Activated T-helper 1 cell treated with anti-CD3 and anti-CD28 coated beads, Interleukin-2, amount 50 U/mL, for 16 hours (primary cell): ENCODE measurements at places on chromosomes 6 and 20.

DNA sequence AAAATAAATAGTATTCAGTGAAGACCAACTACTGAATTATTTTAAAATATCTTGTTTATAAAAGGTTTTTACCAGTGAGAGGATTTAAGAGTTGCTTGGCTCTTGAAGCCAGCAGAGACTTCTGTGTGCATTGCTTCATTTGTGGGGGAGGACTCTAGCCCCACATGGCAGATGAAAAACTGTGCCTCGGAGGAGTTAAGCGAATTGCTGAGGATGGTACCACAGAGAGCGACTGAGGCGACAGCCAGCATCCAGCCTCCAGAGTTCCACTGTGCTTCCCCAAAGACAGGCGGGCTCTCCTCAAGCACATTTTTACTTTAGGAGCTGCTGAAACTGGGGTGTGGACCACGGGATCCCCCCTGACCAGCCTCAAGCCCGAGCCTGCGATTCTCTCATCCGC lies 80.7 kb downstream of the THBS2 start:
- no peak for DNase-seq

DNA sequence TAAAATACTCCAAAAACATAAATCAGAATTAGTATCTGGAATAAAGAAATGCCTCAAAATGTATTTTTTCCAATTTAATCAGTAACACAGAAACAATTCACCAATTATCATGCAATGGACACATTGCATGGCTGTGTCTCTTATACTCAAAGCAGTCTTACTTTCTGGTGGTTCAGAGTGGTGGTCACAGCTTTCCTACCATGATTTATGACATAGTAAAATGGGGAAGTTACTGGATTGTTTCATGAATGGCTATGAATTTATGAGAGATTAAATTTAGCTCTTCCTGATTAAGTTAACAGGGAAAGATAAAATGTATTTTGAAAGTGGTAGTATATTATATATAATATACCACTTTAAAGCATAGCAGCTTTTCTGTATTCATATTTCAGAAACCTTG lies 331.5 kb upstream of the MAP3K7 start:
- DNase-seq, result no peak

DNA sequence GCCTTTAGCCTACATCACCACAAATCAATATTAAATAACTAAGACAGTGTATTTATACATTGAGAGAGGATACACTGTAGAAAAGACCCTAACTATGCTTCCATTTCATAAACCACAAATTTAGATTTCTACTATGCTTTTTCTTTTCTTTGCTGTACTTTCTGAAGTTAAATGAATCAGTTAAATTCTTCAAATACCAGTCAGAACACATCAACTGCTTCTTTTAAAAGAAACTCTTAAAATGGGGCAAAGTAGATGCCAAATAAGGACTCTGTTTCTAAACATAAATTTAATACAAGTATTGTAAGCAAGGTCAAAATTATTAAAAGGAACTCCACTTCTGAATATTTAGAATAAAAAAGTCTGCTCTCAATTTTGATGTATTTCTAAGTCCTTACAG lies 76.9 kb downstream of the GMDS start:
- DNase-seq, result no peak

DNA sequence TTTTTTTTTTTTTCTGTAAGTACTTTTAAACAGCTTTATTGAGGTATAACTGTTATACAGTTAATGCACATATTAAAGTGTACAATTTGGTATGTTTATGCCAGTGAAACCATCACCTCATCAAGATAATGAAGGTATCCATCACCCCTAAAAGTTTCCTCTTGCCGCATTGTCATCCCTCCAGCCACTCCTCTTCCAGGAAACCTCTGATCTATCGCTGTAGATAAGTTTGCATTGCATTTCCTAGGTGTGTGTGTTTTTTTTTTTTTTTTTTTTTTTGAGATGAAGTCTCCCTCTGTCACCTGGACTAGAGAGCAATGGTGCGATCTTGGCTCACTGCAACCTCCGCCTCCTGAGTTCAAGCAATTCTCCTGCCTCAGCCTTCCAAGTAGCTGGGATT lies 3.1 kb downstream of the SLX4IP start:
- DNase-seq, result no peak

GRCh38 chr6:133262804-133263203 lies 21.6 kb downstream of the EYA4 start:
- no peak for DNase-seq

DNA sequence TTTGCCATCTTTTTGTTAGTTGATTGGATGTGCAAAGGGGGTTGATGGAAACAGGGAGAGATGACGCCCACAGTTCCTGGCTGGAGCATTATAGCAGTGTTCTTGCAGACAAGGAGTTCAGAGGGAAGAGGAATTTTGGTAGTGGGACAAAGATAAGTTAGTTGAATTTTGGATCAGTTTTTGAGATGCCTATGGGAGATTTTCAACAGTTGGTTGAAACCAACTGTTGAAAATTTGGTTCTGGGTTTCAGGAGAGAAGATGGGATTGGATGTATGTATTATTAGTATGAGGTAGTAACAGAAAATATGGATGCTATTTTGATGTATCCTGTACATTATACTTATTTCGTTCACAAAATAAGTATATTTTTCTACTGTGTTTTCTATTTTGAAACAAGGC lies 274.2 kb downstream of the CDKAL1 start:
- no peak for DNase-seq

GRCh38 chr20:16417001-16417400 lies 156.2 kb downstream of the KIF16B start:
- DNase-seq, result no peak

GRCh38 chr6:100228437-100228833 lies 234.4 kb upstream of the MCHR2 start:
- no peak for DNase-seq

DNA sequence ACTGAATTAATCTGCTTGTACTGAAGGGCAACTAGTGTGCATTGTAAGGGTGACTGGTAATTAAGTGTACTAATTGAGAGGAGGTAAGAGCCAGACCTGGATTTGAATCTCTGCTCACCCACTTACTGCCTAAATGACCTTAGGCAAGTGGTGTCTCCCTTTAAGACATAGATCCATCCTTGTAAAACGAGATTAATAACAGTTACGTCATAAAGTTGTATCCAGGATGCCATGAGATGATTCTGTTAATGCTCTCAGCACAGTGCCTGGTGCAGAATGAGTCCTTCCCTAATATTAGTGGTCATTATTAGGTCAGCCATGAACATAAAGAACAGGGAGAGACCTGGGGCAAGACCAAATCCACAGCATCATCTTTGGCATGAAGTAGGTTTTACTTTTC lies 470.1 kb downstream of the MAFB start:
- no peak for DNase-seq

DNA sequence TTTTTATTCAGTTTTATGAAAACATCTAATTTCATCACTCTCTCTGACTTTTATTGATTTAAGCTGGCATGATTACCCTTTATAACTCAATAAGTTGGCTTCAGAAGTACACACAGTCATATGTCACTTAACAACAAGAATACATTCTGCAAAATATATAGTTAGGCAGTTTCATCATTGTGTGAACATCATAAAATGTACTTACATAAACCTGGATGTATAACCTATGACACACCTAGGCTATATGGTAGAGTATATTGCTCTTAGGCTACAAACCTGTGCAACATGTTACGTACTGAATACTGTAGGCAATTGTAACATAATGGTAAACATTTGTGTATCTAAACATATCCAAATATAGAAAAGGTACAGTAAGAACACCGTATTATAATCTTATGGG lies 362.2 kb upstream of the BTBD3 start:
- no peak for DNase-seq

- no peak for DNase-seq
Observed at GRCh38 chr6:98833057-98833306, 1.4 kb upstream of the POU3F2 start.

GRCh38 chr6:145147559-145147958 lies 587.8 kb downstream of the EPM2A start:
- DNase-seq, result no peak

DNA sequence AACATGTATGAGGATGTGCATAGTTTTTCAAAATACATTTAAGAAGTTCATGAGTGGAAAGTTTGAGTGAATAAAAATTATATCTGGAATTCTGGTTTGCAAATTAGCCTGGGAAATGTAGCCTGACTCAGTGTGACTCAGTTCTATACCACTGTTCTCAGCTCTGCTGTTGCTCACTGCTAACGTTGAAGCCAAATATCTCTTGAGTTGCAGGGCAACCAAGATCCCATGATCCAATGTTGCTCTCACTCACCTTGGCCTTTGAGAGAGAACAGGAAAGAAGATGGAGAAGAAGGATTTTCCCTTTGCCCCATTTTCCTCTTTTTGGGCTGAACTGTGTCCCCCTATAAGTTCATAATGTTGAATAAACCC lies 28.9 kb downstream of the PSMB9 start:
- DNase-seq, result no peak

GRCh38 chr6:53924821-53925422 lies 130.1 kb downstream of the LRRC1 start:
- DNase-seq, result no peak
